ENCODE measurements at places on chromosomes 2 and 18.

GRCh38 chr2:142974288-142975024 is 97.0 kb downstream of the KYNU start:
- no peak for DNase-seq

GRCh38 chr2:226556050-226556449 is 243.6 kb downstream of the IRS1 start:
- no peak for DNase-seq

- DNase-seq = no peak
These were observed 321.4 kb downstream of the ALK start for GRCh38 chr2:29599946-29600345.

DNA sequence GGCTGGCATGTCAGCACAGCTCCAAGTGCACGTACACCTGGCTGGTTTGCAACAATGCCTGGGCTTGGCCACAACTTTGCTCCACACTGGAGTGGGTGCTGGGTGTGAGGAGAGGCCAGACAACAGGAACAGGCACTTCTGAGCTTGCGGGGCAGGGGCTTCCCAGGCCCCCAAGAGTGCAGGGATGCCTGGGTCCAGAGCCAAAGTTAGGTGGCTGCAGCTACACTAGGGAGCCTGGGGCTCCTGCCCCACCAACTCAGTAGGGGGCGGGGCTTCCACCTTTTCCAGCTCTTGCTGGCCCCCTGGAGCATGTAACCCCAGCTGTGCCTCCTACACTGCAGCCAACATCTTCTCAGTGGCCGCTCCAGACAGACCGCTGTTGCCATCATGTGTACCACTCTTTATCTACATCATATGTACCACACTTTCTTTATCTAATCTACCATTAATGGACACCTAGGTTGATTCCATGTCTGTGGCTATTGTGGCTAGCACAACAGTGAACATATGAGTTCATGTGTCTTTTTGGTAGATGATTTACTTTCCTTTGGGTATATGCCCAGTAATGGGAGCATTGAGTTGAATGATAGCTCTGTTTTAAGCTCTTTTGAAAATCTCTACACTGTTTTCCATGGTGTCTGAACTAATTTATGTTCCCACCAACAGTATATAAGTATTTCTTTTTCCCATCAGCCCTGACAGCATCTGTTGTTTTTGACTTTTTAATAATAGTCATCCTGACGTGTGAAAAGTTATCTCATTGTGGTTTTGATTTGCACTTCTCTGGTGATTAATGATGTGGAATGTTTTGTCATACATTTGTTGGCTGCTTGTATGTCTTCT is 87.9 kb downstream of the ZNF804A start:
- DNase-seq = no peak

DNA sequence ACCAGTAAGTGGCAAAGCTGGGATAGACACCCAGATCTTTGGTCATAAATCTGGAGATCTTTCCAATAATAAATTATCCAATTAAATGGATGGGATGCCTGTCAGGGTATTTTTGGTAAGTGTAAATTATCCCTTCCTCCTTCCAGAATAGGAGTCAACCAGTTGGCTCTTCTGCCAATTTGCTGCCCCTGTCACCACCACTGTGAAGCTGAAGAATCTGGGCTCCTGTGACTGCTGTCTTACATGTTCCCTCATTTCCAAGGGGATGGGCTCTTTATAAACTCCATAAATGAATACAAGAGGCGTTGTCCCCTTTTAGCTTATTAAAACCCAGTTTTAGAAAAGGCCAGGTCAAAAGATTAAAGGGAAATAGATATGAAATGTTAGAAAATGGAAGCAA is 17.8 kb upstream of the BMP10 start:
- no peak for DNase-seq

GRCh38 chr2:129759472-129760010 is 219.9 kb upstream of the RAB6C start:
- DNase-seq = no peak

DNA sequence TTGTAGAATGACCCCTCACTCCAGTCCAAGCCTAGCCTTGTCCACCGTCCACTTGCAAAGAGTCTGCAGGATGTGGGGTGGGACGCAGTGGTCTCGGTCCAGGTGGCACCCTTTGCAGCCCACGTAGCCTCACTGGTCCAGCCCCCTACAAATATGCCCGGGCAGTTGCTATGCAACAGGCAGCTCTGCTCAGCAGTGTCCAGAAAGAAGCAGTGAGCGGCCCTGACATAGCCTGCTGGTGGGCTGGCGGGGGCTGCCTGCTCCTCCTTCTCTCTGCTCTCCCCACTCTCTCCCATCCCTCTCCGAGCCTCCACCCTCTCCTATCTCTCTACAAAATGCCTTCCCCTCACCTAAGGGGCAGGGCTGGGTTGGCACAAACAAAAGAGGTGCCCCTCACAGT is 233.4 kb downstream of the CELF4 start:
- DNase-seq = no peak

DNA sequence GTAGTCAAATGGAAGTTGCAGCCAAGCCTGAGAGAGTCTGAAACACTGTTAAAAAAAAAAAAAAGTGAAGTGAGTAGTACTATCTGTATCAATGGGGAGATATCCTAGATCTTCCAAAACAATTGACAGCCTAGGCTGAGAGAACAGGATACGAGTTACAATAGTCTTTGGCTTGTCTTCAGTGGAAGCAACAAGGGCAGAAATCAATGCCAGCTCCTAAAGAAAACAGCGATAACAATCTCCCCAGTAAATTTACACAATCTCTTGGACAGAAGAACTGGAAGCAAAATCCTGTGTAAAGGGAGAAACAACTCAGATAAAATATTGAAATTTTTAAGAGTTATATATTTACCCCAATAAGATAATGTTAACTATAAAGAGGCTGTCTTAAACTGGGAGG is 508.7 kb downstream of the LRRTM4 start:
- no peak for DNase-seq

DNA sequence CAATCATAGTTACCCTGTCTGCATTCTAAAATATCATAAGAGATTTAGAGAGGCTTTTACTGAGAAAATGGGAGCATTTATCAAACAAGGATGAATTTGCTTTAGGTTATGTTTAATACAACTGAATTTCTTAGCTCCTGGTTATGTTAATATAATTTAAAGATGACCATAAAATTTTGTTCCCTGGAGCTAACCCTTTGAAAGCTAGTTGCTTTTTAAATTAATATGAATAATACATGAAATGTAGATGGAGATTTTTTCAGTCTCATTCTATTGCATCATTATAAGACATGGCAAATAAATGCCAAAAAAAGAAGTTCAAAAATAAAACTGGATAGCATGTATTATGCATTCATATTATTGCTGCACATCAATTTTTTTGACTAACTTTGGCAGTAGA is 344.1 kb upstream of the NXPH2 start:
- DNase-seq = no peak

GRCh38 chr2:7018282-7018701 is 101.1 kb downstream of the RNF144A start:
- DNase-seq = no peak

- no peak for DNase-seq
These were observed 125.2 kb upstream of the HDAC4 start for GRCh38 chr2:239526038-239526437.

DNA sequence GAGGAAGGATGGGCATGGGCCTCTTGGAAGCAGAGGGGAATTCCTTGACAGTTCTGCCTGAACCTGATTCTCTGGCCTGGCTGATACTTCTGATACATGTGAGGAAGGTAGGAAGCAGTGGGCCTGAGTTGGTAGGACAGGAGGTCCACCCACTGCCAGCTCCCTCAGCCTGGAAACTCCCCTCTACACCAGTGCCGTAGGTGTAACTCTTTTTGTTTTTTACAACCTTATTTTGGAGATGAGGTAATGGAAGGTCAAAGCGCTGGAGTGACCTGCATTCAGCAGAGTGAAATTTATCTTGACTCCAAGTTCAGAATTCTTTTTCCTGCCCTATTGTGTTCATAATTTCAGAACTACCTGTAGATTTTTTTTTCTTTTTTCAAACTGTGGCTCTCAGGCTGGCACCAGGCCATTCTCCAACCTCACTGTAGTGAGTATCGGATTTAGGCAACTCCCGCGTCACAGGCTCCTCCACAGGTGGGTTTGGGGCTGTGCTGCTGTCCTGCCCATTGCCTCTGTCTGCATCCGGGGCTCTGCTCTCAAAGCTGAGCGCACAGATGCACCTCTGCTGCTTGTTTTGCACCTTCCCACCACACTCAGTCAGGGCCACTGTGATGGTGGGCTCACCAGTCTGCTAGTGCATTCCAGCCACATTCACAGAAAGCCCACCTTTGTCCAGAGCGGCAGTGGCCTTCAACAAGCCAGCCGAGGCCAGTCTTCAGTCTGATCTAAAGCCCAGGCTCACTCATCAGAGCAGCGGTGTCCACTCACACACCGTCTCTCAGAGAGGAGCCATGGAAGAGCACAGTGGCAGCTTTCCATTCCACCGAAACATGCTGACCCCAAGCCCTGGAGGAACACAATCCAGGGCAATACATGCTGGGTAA is 87.2 kb downstream of the UXS1 start:
- DNase-seq = no peak

DNA sequence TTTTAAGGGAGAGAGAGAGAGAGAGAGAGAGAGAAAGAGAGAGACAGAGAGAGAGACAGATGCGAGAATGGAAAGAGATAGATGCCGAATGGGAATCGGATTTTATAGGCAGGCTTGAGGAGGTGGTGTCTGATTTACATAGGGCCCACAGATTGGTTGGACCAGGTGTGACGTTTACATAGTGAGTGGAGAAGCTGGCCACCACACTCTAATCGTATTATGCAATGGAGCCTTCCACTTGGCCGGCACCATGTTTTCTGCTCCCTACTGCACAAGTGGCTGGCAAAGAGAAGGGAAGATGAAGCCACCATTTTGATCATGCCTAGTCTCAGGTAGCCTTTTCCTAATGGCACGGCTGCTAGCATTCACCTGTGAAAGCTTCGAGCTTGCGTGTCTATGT is 33.9 kb downstream of the CD8B2 start:
- no peak for DNase-seq

DNA sequence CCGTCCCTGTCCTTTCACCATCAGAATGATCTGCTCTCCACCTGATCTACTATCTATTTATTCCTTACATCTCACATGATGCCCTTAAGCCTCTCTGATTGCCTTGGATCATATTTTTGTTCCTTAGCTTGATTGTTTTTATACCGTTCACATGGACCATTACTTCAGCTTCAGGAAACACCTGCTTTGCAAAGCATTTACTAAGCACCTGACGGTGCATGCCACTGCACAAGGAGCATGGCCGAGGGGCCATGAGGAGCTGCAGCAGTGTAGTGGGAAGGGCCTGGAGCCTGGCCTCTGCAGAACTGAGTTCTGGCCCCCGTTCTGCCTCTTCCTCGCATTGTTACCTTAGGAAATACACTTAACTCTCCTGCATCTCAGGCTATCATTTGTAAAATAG is 124.1 kb upstream of the NDUFV2 start:
- no peak for DNase-seq

DNA sequence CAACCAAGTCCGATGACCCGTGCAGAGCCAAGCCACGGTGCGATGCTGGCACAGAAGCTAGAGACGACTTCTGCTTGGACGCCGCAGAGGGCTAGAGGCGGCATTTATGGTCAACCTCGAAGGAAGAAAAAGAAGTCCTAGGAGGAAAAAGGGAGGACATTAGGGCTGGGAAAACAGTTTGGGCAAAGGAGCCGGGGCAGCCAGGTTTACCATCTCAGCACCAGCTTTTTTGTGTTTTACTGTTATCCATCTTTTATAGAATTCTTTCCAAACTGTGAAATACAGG is 643 bp upstream of the DTNB start:
- no peak for DNase-seq

DNA sequence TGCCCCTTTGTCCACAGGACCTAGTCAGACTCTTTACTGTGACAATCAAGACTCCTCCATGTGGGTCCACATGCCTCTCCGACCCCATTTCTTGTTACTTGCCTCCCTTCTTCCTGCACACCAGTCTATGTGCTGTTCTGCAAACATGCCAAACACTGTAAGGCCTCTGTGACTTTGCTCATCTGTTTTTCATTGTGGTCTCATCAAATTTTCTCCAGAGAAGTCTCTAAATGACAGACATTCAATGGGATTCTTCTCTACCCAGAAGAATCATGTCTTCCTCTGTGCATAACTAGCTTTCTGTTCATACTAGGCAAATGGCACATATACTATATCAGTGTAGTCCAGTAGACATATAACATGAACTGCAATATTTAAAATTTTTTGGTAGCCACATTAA is 43.0 kb upstream of the KCNE4 start:
- DNase-seq = no peak

- no peak for DNase-seq
These were observed 247.3 kb upstream of the SP5 start for GRCh38 chr2:170467568-170468422.

DNA sequence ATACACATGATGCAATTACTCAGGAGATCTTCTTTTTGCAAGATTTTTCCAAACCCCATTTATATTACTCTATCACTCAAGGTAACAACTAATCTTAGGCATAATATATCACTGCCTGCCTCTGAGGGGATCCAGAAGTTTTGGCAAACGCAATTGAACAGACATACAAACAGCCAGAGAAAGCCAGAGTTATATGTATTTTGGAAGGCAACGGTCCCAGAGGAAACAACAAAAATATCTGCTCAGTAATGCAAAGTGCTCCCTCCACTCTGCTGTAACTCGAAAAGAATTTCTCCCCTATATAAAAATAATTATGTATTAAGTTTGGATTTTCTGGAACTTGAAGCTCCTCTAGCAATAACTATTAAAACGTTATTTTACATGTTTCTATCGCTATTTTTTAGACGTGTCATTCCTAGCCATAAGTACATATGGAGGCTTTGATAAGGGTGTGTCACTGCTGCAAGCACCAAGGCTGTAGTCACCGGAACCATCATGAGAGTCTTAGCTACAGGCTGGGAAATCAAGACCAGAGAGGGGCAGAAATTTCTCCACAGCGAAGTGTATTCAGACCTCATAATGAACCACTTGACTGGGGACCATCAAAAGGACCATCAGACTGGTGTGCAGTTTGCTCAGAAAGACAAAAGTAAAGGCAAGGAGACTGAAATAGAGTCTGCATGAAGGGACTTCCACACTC is 3.7 kb upstream of the GKN1 start:
- DNase-seq = no peak

DNA sequence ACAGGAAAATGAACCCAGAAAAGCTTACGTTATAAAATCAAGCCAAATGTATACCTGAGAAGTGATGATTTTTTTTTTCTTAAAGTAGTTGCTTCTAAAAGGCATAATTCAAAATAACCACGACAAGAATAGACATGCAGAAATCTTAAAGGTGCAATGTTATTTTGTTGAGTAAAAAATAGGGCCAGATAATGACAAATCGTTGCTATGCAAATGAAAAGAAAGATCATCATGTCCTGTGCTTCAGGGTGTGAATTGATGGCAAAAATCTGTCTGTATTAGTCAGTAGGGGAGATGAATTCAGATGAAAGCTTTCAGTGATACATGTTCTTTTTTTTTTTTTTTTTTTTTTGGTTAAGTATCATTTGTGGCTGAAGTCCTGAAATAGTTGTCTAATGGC is 24.0 kb downstream of the LYPD6B start:
- DNase-seq = no peak

- no peak for DNase-seq
These were observed 54.8 kb downstream of the RAPGEF4 start for GRCh38 chr2:172790404-172790803.
